ENCODE measurements at places on chromosomes 1 and 21. TPM values are rescaled to one million over a fixed set of nuclear protein-coding genes. Genes with fewer than 3 reads are reported as not detected.

GRCh38 chr1:82392513-82392912, 591.8 kb downstream of the ADGRL2 start:
- no peak overlapping the region for H3K27ac ChIP-seq
- no peak for DNase-seq
- no peak overlapping the region for H3K4me3 ChIP-seq

- H3K36me3 ChIP-seq: no peaks in the 10 kb centered on the region
- DNase-seq: no peak
- peak overlapping the region; percentile 25 for H3K27ac ChIP-seq
- no peak overlapping the region for H3K4me3 ChIP-seq
- no peaks in the 10 kb centered on the region for H3K27me3 ChIP-seq
Observed at GRCh38 chr1:184608581-184608980, 146.1 kb downstream of the EDEM3 start.

The ERO1B gene
- 16.2 TPM for total RNA-seq

- no peaks in the 10 kb centered on the region for H3K36me3 ChIP-seq
- DNase-seq: no peak
- no peaks in the 10 kb centered on the region for H3K27me3 ChIP-seq
Observed at GRCh38 chr1:19775317-19775716, 24.4 kb downstream of the TMCO4 start.

DNA sequence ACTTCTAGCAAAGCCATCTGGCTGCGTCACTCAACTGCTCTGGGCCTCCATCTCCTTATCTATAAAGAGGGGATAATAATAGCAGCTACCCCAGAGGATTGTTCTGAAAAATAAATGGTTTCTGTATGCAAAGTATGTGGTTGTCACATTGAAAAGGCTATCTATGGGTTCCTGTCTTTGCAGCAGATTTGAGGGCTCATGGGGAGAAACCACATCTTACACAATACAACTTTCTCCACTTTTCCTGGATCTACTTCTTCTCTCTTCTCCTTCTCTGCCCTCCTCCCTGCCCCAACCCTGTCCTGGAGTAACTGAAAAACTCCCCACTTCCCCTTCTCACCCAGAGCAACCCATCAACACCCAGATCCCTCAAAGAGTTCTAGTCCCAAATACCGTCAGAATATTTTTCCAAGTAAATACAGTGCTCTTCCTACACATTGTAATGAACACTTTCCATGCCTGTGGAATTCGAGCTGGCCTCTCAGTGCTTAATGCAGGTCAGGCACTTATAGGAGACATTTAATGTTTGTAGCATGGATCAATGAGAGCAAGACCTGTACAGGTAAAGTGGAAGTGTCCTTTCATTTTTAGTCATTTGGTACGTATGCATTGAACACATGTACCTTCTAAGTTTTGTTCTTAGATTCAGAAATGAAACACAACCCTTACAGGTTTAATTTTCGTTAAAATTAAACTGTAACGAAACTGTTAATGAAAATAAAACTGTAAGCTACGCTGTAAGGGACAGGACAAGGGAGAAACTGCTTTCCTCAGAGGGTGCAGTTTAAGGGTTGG, 131.9 kb downstream of the AK5 start:
- H3K36me3 ChIP-seq: no peaks in the 10 kb centered on the region
- DNase-seq: no peak
- H3K4me1 ChIP-seq: no peaks in the 10 kb centered on the region
- no peaks in the 10 kb centered on the region for H3K27me3 ChIP-seq
- no peak overlapping the region for H3K27ac ChIP-seq
- no peak overlapping the region for H3K4me3 ChIP-seq

GRCh38 chr1:9714257-9714718, 62.8 kb downstream of the PIK3CD start:
- no peak for DNase-seq
- H3K27ac ChIP-seq: no peak overlapping the region
- peaks cover 3% of the 10 kb centered on the region for H3K4me1 ChIP-seq
- no peak overlapping the region for H3K4me3 ChIP-seq
- H3K36me3 ChIP-seq: no peaks in the 10 kb centered on the region
- no peaks in the 10 kb centered on the region for H3K27me3 ChIP-seq

The TYW3 gene
- total RNA-seq: 12.7 TPM

DNA sequence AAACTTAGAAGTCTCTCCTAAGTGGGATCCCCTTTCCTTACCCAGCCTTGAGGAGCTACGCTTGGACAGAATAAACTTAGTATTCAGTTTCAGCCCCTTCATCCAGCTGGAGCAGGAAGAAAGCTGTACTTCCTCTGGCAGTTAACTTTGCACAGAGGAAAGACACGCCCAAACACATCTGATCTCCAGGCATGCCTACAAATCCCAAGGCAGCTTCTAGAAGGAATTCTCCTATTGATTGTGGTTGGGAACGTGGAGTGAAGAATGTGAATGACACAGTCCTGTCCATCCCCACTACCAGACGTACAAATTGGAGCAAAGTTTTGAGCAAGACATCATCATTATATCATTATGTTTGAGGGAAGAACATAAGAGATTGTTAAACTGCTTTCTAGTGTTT, 6.6 kb upstream of the AK4 start:
- no peak for DNase-seq
- no peak overlapping the region for H3K27ac ChIP-seq
- H3K36me3 ChIP-seq: no peaks in the 10 kb centered on the region
- H3K4me3 ChIP-seq: no peak overlapping the region
- no peaks in the 10 kb centered on the region for H3K27me3 ChIP-seq
